ENCODE measurements at places on chromosomes 5 and 9. TPM values are rescaled to one million over a fixed set of nuclear protein-coding genes. Genes with fewer than 3 reads are reported as not detected.

- no peak for DNase-seq
Measured at GRCh38 chr9:121835587-121836365, 184.3 kb downstream of the DAB2IP start.

Gene PRRC2B
- total RNA-seq, result 361 TPM

DNA sequence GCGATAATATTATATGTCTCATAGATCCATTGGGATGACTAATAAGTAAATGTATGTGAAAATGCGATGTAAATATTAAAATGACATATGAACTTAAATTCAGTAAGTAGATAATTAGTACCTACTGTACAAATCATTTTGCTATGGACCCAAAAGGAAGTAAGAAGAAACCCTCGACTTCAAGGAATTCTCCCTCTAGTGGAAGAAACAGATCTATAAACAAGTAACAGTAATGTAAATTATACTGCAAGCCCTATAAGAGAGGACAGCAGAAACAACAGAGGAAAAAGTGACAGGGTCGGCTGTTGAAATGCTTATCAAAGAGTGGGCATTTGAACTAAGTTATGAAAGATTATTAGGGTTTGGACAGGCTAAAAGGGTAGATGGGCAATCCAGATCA, 320.3 kb downstream of the DMAC1 start:
- DNase-seq, result no peak

Gene PCDHA9
- not detected for total RNA-seq

Gene BSPRY
- 28.8 TPM for total RNA-seq

Measured in PC-9 (cell line).